CD4-positive, alpha-beta memory T cell (primary cell): ENCODE measurements at places on chromosomes 3 and 15.

GRCh38 chr15:92904722-92905571 is 4.8 kb downstream of the CHD2 start:
- no peak for DNase-seq

DNA sequence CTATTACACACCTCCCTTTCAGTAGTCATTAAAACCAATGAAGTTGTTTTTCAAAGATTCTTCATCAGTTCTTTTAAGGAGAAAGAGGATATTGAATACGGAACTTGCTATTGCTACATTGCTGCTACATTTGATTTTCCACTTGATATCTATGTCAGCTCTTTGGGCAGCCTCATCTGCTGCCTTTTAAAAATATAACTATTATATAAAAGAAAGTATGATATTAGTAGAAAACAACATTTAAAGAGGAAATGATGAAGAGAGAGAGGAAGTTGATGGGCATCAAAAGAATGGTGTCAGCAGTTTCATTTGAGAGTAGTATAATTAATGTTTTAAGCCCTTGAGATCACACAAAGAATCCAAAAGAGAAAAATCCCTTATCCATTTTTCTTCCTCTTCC is 171.4 kb downstream of the NFKBIZ start:
- no peak for DNase-seq

GRCh38 chr3:10310578-10310977 is 10.3 kb downstream of the SEC13 start:
- DNase-seq: no peak

GRCh38 chr3:59418836-59419235 is 369.0 kb upstream of the CFAP20DC start:
- DNase-seq: no peak

DNA sequence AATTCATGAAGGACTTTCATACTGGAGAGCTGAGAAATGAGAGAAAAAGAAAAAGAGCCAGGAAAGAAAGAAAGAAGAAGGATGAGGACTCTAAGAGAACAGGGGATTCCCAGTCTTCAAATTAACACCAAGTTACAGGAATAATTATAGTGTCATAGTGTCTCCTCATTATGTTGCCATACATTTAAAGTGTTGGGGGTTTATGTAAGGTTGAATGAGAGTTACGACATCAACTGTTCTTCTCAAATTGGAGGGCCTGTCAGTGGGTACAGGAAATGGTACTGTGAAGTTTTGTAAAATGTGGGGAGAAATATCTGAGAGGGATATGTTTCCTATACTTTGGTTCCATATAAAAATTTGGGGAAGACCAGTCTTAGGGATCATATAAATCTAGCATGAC is 12.3 kb upstream of the CD200 start:
- no peak for DNase-seq

GRCh38 chr15:88650556-88650955 is 11.7 kb downstream of the ISG20 start:
- DNase-seq: no peak

DNA sequence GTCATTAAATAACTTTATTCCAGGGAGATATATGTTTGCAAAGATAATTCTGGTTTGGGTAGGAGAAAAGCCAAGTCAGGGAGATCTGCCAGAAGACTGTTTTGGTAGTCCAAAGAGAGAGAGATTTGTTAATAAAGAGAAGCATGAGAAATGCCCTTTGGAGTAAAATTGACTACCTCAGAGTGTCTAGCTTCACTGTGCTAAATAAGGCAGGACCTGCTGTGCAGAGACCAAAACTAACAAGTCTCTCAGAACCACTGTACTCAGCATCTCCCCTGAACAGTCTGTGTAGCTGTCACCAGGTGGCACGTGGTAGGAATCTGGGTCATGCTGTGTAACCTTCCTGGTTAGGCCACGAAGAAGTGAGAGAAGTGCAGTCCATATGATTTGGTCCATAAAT is 31.6 kb upstream of the SLC35G2 start:
- DNase-seq: peak; percentile 42

DNA sequence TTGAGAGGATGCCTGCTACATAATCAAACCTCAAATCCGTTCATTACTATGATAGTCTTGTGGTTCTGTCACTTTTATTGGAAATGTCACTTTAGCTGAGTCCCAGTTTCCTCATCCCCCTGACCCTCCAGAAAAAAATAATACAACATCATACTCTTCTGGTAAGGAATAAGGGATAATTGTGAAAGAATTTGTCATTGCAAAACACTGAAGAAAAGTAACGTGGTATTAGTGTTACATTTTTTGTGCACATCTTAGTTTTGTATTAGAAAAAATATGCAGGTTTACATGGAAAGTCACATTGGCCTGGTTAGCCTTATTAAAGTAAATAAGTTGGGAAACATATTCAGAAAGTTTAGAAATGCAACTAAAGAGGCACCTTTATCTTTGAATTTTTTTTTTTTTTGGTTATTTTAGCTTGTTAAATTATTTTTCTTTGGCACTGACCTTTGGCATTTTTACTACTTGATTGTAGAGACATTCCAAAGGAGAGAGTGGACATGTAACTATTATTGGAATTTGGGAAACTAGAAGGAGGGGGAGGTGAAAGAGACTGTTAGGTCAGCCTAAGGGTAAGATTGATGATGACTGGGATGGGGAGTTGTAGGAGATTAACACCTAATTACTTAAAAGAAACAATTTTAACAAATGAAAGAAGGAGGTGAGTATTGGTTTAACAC is 462.2 kb upstream of the RARB start:
- DNase-seq: no peak

- DNase-seq: peak; percentile 68
These were observed 25.8 kb upstream of the RPL39L start for GRCh38 chr3:187165144-187165543.

DNA sequence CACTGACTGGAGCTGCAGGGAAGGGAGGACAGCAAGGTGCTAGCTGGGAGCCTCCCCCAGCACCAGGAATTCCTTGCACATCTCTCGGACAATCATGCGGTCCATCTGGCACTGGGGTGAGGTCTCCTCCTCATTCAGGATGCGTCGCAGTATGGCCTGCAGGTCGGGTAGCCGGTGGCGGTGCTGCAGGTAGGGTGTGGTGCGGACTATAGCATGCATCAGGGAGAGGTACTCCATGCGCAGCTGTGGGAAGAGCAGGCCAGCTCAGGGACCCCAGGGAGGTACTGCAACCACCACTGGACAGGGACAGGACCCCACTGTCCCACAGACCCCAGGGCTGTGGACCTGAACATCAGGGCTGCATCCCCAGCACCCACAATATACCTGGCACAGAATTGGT is 11.2 kb downstream of the NCKIPSD start:
- DNase-seq: no peak

DNA sequence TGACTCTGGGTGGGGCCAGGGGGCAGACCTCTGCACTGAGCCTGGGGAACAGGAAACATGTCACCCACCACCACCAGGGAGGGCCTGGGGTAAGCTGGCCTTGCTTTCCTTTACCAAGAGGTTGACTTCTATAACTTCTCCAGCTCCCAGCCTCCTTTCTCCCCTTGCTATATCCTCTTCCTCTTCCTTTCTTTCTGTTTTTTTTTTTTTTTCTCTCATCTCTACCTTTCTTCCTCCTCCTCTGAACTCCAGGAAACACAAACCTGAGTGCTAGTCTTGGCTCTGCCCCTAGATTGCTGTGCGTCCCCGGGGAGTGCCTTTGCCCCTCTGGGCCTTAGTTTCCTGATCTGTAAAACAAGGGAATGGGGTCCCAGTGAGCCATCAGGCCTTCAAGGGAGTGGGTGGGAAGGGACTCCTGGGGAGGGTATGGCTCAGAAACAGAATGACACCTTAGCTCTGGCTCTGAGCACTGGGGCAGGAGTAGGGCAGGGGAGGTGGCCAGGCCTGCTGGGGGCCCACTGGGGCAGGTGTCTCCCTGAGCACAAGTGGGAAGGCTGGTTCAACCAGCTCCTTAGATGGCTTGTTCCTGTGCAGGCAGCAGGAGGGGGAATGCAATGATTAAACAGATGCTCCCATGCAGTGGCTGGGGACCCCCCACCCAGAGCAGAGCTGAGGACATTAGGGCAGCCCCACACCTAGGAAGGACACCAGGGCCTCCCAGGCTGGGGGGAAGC is 4.3 kb downstream of the SNX33 start:
- no peak for DNase-seq
